ENCODE measurements at places on chromosomes 5 and 9. TPM values are rescaled to one million over a fixed set of nuclear protein-coding genes. Genes with fewer than 3 reads are reported as not detected.

DNA sequence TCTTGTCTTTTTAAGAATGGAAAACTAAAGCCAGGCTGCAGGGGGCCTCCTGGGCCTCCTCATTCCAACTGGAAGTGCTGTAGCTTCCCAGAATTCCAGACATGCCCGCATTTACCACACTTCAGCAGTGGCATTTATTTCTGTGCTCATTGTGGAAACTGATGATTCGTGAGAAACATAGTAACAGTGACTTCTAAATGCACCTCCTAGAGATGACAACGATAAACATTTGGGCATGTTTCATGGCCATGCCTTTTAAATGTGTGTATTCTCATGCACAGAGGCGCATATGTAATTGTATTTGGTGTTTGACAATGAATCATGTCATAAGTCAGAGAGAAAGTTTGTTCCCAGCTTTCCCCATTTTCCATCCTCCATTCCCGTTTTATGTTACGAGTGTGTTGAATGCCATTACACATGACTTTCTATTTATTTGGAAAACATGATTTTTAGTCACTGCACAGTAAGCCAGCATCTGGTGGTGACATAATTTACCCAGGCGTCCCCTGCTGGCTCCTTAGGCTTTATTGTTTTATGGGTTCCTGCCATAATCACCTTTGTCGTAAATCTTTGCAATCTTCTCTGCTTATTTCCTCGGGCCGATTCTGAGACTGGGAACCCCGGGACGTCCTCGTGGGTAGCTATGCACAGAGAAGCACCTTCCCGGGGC, 68.8 kb upstream of the FCN2 start:
- no peak overlapping the region for H3K4me3 ChIP-seq
- no peaks in the 10 kb centered on the region for H3K27me3 ChIP-seq
- no peak for DNase-seq

- no peaks in the 10 kb centered on the region for H3K27me3 ChIP-seq
- H3K4me3 ChIP-seq = no peak overlapping the region
- H3K27ac ChIP-seq = no peak overlapping the region
- no peaks in the 10 kb centered on the region for H3K4me1 ChIP-seq
- no peaks in the 10 kb centered on the region for H3K36me3 ChIP-seq
Measured at GRCh38 chr5:166507810-166508425, 1783.5 kb upstream of the WWC1 start.

CDX1 gene
- polyA plus RNA-seq = not detected

CMYA5 gene
- polyA plus RNA-seq = not detected

SLC2A8 gene
- 8.7 TPM for polyA plus RNA-seq

- no peak for DNase-seq
- no peaks in the 10 kb centered on the region for H3K4me1 ChIP-seq
- no peak overlapping the region for H3K4me3 ChIP-seq
- H3K27me3 ChIP-seq = no peaks in the 10 kb centered on the region
- no peak overlapping the region for H3K27ac ChIP-seq
- no peaks in the 10 kb centered on the region for H3K36me3 ChIP-seq
Measured at GRCh38 chr9:110206389-110206788, 1.6 kb downstream of the C9orf152 start.

DNA sequence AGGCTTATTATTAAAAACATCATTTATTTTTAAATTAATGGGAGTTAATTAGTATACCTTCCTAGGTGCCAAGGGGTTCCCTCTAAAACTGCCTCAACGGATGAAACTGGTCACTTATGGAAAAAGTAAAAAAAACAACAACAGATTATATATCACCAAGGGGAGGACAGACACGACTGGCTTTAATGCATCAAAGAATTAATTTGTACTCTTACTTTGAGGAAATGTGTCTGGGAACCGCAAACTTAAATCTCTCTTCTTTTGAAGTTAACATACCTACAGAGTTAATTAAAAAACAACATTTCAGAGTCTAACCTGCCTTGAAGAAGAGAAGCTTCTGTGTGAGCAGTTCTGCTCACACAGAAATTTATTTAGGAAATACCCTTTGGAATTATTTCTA, 354.6 kb downstream of the LRRC70 start:
- H3K36me3 ChIP-seq = no peaks in the 10 kb centered on the region
- no peaks in the 10 kb centered on the region for H3K27me3 ChIP-seq
- no peak overlapping the region for H3K27ac ChIP-seq

DNA sequence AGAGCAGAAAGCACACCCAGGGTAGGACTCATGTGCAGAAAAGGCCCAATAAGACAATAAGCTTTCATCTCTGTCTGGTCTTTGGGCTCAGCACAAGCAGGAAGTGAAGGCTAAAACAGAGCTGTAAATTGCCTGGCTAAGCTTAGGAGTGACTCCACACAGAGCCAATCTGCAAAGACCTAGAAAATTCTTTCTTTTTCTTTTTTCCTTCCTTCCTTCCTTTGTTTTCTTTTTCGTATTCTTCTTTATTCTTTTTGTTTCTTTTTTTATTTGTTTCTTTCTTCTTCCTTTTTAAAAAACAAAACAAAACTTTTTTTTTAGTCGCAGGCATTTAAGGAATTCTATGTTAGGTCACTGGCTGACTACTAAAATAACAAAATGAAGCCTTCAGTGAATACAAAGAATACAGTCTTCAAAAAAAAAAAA, 12.2 kb downstream of the SLC35A4 start:
- peak; percentile 56 for DNase-seq
- no peaks in the 10 kb centered on the region for H3K27me3 ChIP-seq
- peaks cover 48% of the 10 kb centered on the region for H3K4me1 ChIP-seq
- peak overlapping the region; percentile 70 for H3K27ac ChIP-seq

Measured in CD14-positive monocyte (primary cell).